Mammary epithelial cell (primary cell): ENCODE measurements at places on chromosomes 12 and 14. TPM values are rescaled to one million over a fixed set of nuclear protein-coding genes. Genes with fewer than 3 reads are reported as not detected.

GLI1 gene
- total RNA-seq = 1.4 and 2.5 TPM in 2 replicates

MGAT2 gene
- 40.5 and 44.1 TPM in 2 replicates for total RNA-seq

ULK1 gene
- 9.8 TPM for total RNA-seq

ATG101 gene
- total RNA-seq = 44.8 TPM

KERA gene
- not detected for total RNA-seq

NPFF gene
- total RNA-seq = not detected in 2 replicates

CYP27B1 gene
- total RNA-seq = 6.2 TPM

SPIC gene
- not detected in 2 replicates for total RNA-seq

MMP14 gene
- 525 TPM for total RNA-seq

BEGAIN gene
- 6.8 TPM for total RNA-seq

PRORP gene
- total RNA-seq = 29.0 and 33.5 TPM in 2 replicates

KRT85 gene
- total RNA-seq = not detected in 2 replicates

SIX1 gene
- total RNA-seq = 0.17 TPM

NPAS3 gene
- 0.33 TPM for total RNA-seq

RALGAPA1 gene
- 40.4 and 53.2 TPM in 2 replicates for total RNA-seq

GUCY2C gene
- total RNA-seq = not detected

DCN gene
- 0.75 TPM in 1 of 2 replicates, not detected in the other for total RNA-seq

KLRC1 gene
- 0.33 TPM for total RNA-seq

MMP17 gene
- 5.5 and 11.3 TPM in 2 replicates for total RNA-seq

MYRFL gene
- total RNA-seq = 0.19 TPM in 1 of 2 replicates, not detected in the other

KCNJ8 gene
- not detected in 2 replicates for total RNA-seq

NDUFB1 gene
- total RNA-seq = 79.9 TPM

USP44 gene
- 0.48 TPM in 1 of 2 replicates, not detected in the other for total RNA-seq

GPR68 gene
- 0.83 TPM for total RNA-seq

FOXJ2 gene
- total RNA-seq = 7.2 TPM

SRRM4 gene
- total RNA-seq = not detected

NOC4L gene
- total RNA-seq = 17.5 TPM

MYF6 gene
- total RNA-seq = not detected

C1QL4 gene
- total RNA-seq = 0.24 and 0.27 TPM in 2 replicates

C3AR1 gene
- total RNA-seq = 0.42 TPM in 1 of 2 replicates, not detected in the other

TSHR gene
- total RNA-seq = not detected
